ENCODE measurements at places on chromosomes 7 and 10.

GRCh38 chr10:24907956-24908355 is 44.5 kb downstream of the PRTFDC1 start:
- DNase-seq, result no peak

DNA sequence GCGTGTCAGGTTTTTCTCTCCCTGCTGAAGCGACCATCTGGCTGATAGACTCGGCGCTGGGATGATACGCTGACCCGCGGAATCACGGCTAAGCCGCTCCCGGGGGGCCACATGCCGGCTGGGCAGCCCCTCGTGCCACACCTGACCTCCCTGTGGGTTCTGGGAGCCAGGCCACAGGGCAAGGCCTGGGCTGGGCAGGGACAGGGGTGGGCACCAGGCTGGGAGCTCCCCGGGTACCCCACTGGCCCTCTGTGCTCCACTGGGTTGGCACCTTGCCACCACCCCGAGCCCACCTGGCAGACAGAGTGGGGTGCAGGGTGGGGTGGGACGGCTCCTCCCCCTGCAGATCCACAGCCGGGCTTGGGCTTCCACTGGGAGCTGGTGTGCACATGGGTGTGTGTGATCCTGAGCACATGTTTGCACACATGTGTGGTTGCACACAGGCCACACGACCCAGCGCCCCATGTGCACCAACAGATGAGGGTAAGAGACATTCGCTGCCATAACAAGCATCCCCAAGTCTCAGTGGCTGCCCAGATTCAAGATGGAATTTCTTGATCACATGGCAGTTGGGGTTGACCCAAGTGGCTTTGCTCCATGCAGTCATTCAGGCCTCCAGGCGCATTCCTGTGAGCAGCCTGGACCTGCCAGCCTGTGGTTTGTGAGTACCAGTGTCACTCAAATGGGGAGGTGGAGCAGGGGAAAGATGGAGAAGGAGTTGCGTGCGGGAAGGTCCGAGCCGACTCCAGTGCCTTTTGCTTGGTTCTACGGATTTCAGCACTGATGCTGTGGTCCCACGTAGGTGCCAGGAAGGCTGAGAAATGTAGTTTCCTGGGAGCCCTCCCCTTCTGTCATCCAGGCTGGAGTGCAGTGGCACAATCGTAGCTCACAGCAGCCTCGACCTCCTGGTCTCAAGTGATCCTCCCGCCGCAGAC is 79.7 kb downstream of the UNCX start:
- DNase-seq, result no peak

DNA sequence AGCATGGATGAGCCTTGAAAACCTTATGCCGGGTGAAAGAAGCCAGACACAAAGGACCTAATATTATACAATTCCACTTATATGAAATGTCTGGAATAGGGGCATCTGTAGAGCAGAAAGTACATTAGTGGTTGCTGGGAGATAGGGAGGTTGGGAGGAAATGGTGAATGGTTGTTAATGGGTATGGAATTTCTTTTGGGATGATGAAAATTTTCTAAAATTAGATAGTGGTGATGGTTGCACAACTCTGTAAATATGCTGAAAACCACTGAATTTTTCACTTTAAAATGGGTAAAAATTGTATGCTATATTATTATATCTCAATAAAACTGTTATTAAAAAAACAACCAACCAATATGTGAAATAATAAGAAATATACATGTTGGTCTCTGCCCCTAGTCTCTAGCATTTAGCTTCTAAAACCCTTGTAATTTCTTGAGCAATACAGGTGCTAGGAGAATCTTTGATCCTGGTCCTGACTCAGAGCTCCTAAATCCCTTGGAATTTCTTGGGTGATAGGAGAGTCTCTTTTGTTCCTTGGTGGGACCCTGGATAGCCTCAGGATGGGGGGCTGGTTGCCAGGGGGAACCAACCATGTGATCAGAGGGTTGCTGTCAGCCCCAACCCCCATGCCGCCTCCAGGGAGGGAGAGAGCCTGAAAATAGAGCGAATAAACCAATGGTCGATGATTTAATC is 64.0 kb downstream of the TACR2 start:
- no peak for DNase-seq

DNA sequence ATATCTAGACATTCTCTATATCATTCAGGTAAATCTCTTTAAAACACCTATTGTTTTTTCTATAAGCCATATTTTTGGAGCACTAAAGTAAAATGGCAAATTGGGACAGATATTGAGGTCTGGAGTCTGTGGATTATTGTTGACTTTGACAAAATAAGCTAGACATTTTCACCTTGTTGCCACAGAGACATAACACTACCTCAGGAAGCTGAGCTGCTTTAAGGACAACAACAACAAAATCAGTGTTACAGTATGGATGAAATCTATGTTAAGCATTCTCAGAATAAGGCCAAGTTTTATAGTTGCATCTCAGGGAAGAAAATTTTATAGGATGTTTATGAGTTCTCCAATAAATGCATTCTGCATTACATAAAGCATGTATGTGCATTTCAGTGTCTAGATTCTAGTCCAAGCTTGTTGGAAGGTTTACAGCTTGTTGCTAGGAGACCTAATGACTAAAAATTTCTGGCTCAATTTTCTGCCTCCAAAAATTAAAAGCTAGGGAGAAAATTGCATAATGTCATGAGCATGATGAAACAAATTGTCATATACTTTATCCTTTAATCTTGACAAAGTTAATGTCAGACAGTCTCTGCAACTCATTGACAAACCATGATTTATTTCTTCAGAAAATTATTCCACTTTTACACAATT is 18.3 kb downstream of the LIPM start:
- no peak for DNase-seq

DNA sequence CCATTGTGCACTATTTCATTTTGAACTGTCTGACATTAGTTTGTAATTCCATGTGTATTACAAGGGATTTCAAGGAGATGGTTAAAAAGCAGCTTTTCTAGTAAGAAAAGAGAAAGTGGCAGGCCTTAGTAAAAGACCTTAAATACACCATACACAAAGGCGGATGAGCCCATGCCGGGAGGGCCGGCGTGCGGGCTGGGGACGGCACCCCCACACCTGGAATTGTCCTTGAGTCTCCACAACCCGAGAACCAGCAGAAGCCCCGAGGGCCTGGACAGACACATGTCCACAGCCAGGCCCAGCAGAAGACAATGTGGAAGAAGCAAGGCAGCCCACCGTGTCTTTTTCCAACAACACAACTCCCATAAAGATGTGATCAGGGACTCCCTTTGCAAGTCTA is 123.7 kb upstream of the TCERG1L start:
- no peak for DNase-seq

DNA sequence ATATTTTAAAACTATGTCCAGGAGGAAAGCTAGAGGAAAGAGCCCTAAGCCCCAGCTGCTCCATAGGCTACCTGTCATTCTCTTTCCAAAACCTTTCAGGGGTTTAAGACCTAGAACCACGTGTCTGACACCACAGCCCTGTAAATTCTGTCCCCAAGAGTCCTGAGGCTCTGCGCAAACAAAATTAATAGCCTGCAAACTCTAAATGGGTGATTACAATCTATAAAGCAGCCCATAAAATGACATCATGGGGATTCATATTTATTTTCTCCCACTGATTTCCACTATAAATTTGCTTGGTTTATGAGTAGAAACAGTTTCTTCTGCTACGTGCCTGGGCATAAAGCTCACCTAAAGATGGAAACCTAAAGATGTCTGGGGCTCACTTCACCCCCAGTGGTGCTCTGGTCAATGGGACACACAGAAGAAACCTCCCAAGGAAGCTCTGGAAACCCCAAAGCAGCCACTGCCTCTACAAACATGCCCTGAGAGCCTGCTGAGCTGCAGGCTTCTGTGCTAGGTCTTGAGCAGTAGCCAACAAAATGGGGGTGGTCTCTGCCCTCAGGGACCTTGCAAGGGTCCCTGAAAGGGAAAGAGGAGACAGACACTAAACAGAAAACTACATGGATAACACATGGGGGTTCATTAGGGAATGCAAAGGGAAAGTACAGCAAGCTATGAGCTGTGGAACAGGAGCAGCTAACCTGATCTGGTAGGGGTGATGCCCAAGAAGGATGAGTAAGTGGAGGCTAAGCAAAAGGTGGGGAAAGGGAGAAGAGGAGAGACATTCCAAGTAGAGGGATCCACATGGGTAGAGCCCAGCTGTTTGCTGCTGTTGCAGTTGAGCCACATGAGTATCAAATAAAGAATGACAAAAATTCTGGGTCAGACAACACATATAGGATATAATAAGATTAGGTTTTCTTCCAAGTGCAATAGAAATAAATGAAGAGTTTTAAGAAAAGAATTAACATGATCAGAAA is 331.7 kb downstream of the KCNMA1 start:
- DNase-seq, result no peak

- DNase-seq, result no peak
Measured at GRCh38 chr7:11703829-11704228, 128.2 kb downstream of the THSD7A start.

- DNase-seq, result peak; percentile 70
Measured at GRCh38 chr7:152894295-152895170, 135.0 kb downstream of the ACTR3B start.

- no peak for DNase-seq
Measured at GRCh38 chr10:94361171-94361794, 1.5 kb downstream of the NOC3L start.

- no peak for DNase-seq
Measured at GRCh38 chr7:139614886-139615285, 91.4 kb downstream of the CLEC2L start.

DNA sequence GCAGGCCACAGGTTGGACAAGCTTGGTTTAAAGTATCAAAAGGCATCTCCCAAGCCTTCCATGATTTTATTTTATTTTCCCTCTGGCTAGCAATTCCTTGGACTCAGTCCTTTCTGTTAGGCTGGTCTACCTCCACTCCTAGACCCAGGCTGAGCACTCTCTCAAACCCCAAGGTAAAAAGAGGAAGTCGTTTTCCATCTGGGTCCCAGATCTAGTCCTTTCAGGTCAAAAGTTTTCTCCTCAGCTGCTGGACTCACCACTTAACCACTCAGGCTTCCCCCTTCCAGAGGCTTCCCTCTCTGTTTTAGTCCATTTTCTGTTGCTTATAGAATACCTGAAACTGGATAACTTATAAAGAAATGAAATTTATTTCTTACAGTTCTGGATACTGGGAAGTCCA is 252.3 kb upstream of the MKLN1 start:
- no peak for DNase-seq

DNA sequence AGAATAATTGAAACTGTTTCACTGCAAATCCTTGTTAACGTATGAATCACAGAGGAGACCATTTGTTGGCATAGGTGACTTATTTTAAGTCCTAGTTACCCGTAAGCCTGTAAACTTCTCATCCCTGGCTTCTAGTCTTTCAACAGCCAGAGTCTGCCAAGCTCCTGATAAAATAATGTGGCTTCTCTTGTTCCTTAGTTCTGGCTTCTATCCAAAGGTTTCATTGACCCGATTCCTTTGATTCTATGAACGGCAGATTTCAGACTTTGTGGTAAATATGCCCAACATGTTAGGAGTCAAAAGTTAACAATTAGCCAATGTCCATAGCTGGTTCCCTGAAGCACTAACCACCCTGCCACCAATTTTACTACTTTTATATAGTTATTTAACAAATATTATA is 23.3 kb downstream of the DNAH11 start:
- no peak for DNase-seq

DNA sequence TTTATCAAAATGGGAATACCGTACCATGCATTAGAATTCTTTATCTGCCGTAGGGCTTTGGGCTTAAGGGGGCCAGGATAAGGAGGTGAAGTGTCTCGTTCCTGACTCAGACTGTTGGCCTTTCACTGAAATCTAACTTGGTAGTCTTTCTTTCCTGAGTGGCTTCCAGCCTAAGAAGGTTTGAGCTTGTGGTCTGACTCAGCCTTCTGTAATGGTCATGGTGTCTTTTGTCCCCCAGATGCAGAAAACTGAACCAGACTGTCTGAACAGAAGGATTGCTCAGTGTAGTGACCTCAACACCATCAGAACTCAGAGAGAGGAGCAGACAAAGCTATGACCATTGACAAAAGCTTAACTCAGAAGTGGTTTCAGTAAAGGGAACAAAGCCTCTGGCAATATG is 39.5 kb downstream of the WNT2 start:
- DNase-seq, result no peak

- DNase-seq, result no peak
Measured at GRCh38 chr10:99894613-99895012, 112.2 kb downstream of the ABCC2 start.
